ENCODE measurements at places on chromosomes 12 and 14.
A peak's percentile ranks its signal among the peaks of the same experiment; 100 is the strongest.

GRCh38 chr14:87613881-87614280 lies 379.1 kb downstream of the GALC start:
- DNase-seq, result no peak

DNA sequence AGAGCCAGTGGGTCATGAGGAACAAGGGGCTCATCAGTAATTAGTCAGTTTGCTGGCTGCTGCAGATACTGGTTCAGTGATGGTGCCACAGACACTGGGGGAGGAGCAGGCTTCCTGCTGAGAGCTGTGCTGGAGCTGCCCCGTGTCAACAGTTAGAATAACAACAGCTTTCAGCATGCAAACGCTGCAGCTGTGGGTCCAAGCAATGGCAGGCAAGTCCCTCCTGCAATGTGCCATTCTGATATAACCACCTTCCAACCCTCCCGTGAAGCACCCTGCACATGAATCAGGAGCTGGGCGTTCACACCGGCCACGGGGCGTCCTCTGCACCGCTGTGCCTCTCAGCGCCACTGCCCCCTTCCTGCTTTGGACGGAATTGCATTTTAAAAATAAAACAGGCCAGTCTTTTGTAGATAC lies 258.4 kb upstream of the SFSWAP start:
- DNase-seq, result no peak

DNA sequence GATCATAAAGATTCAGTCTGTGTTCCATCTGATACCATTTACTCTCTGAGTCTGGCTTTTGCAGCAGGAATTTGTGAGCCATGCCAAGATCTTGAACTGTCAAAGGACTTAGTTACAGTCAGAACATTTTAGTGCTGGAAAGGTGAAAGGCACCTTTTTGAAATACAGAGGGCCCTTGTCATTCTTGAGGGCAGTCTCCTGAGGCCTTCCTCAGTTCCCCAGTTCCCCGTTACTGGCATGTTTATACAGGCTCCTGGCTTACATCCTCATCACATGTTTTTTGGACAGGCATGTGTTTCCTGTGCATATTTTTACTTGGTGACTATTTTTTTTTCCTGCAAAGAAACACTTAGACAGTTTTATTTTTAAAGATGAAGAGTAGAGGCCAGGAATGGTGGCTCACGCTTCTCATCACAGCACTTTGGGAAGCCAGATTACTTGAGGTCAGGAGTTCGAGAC lies 21.0 kb downstream of the CFAP54 start:
- peak; percentile 44 for DNase-seq

DNA sequence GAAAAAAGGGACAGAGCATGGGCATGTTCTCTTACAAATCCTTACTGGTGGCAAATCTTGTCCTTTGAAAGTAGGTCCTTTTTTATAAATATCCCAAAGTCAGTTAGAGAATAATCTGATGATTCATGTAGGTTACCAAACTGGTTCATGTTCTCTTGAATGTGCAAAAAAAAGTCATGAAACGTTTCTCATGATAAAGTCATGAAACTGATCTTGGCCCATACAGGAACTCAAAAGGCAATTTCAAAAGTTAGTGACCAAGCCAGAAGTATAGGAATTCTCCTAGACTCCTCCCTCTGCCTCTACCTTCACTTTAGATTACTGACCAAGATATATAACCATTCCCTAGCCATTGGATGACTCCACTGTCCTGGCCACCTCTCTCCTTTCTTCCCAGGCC lies 27.3 kb upstream of the SPTSSA start:
- peak; percentile 18 for DNase-seq

- DNase-seq, result no peak
Observed at GRCh38 chr12:68621472-68622081, 10.9 kb downstream of the RAP1B start.

- DNase-seq, result no peak
Observed at GRCh38 chr12:54625598-54625997, 9.1 kb downstream of the LACRT start.

- no peak for DNase-seq
Observed at GRCh38 chr12:77591959-77592743, 238.5 kb upstream of the NAV3 start.

DNA sequence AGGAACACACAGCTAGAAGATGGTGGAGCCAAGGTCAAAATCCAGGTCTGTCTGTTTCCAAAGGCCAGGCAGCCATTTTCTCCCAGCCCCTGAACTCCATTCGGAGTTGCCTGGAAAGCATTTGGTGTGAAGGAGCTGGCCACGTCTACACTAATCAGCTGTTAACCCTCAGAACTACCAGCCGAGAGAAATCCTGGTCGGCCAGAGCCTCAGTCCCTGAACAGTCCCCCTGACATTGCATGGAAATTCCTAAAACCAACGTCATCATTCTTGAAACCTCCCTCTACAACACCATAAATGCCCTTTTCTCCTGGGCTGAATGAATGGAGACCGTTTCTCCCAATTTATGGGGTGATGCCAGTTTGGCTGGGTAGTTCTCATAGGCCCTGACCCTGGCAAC lies 245.6 kb downstream of the SLC41A2 start:
- DNase-seq, result peak; percentile 56

GRCh38 chr12:48993787-48994186 lies 5.4 kb downstream of the DDN start:
- DNase-seq, result no peak

- DNase-seq, result peak; percentile 4
Observed at GRCh38 chr14:29687866-29688265, 239.8 kb downstream of the PRKD1 start.

- DNase-seq, result no peak
Observed at GRCh38 chr12:77387214-77387613, 321.8 kb upstream of the E2F7 start.

DNA sequence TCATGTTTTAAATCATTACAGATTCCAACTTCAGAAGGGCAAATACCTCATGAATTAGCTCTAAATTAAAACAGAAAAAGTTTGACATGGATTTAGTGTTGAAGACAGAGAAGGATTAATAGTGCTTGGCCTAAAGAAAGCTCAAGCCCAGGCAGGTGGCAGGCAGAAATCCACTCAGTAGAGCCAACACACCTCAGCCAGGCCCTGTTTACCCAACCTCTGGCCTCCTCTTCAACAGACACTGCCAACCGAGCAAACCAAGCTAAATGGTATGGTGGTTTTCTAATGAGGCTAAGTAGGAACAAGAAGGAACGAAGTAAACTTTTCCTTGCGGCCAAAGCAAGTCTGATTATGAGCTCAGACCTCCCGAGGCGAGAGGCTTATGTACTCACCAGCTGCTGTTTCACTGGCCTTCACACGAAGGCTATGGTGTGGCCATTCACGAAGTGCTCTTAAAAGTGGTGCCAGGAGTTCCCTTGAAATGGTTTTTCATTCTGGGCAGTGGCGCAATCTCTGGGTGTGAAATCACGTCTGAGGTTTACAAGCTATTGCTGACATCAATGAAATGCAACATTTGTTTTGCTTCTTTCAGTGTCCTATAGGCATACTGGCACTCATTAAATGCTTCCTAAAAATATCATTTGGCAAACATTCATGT lies 124.1 kb upstream of the LGR5 start:
- no peak for DNase-seq

DNA sequence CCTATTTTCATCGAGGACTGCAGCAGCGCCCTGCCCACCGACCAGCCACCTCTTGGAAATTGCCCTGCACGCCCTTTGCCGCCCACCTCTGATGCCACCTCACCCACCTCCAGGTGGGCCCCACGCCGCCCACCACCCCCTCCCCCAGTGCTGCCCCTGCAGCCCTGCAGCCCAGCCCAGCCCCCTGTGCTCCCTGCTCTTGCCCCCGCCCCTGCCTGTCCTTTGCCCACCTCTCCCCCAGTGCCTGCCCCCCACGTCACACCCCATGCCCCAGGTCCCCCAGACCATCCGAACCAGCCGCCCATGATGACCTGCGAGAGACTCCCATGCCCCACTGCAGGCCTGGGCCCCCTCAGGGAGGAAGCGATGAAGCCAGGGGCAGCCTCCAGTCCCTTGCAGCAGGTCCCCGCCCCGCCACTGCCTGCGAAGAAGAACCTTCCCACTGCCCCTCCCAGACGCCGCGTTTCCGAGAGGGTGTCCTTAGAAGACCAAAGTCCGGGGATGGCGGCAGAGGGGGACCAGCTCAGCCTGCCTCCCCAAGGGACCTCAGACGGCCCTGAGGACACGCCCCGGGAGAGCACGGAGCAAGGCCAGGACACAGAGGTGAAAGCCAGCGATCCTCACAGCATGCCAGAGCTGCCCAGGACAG lies 96.5 kb downstream of the LGMN start:
- DNase-seq, result no peak

- peak; percentile 13 for DNase-seq
Observed at GRCh38 chr12:46304070-46304469, 35.2 kb upstream of the SLC38A1 start.

- no peak for DNase-seq
Observed at GRCh38 chr12:26379777-26380467, 184.5 kb downstream of the SSPN start.

DNA sequence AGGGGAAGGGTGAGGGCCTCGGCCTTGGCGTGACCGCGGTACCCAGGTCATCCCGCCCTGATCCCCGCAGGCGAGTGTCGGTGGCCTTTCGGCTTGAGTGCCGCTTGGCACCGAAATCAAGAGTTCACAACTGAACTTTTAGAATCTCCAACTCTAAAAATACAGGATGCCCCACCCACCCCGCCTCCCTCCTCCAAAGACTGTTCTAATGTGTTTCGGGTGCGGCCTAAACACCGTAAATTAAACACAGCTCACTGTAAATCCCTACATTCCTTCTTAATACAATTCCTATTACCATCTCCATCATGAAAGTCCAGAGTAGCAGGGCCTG lies 11.4 kb downstream of the SCNN1A start:
- no peak for DNase-seq

GRCh38 chr12:47938093-47938492 lies 25.3 kb upstream of the TMEM106C start:
- DNase-seq, result no peak

DNA sequence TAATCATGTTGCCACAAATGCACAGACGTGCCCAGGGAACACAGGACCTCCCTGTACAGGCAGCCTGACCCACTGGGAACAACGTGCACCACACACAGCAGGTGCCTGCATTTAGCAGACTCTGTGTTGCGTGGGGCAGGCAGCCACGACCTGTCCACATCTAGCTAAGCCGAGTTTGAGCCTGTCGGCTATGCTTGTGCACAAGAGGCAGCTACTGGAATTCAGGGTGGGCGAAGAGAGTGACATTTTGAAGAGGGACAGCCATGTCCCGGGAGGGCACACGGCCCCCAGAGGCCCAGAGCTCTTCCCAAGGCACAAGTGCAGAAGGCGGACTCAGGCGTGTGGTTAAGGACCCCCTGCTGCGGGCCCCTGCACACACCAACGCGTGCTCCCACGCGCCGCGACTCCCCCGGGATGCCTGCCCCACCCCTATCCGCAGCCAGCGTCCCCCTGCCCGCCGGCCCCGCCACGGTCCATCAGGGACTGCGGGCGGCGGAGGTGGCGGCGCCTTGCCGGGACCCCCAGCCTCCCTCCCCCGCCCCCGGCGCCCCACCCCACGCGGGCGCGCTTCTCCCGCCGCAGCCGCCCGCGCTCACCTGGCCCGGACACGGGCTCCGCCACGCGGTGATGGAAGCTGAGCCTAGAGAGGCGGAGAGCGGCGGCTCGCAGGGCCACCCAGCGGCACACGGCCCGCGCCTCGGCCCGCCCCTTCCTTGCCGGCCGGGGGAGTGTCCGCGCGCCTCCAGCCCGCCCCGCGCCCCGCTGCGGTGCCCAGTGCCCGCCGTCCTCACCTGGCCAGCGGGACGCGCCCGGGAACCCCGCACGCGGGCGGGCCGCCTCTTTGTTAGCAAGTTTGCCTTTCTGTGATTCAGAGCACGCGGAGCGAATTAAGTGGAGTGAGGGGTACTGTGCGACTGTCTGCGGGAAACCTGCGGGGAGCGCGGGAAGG lies 125.3 kb upstream of the PRMT8 start:
- no peak for DNase-seq

DNA sequence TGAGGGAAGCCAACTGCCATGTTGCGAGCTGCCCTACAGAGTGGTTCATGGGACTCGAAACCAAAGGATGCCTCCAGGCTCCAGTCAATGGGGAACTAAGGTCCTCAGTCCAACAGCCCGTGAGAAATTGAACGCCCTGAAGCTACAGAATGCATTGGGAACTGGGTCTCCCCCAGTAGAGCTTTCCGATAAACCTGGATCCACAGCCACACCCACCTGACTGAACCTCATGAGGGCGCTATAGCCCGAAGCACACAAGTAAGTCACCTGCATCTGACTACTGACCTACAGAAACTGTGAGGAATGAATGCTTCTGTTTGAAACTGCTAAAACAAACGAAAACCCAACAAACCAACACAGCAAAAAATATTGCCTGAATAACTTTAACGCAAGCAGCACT lies 1297.7 kb downstream of the AACS start:
- DNase-seq, result no peak

Measured in fibroblast of pulmonary artery (primary cell).